ENCODE measurements at places on chromosomes 12 and 14. TPM values are rescaled to one million over a fixed set of nuclear protein-coding genes. Genes with fewer than 3 reads are reported as not detected.

The MANSC1 gene
- 1.9 TPM for total RNA-seq

The CRIP2 gene
- total RNA-seq = 2.7 TPM

The KRT6C gene
- total RNA-seq = not detected

The RASSF9 gene
- not detected for total RNA-seq

The PRICKLE1 gene
- total RNA-seq = not detected

The PMEL gene
- total RNA-seq = 1.5 TPM

The LRP1-AS gene
- total RNA-seq = not detected

The NPAS3 gene
- total RNA-seq = not detected

The KLRB1 gene
- 4.9 TPM for total RNA-seq

The CLEC4D gene
- not detected for total RNA-seq

The ACVRL1 gene
- total RNA-seq = not detected

The SLC6A15 gene
- 0.17 TPM for total RNA-seq
